CD14-positive monocyte (primary cell): ENCODE measurements at places on chromosomes 7 and 10.

DNA sequence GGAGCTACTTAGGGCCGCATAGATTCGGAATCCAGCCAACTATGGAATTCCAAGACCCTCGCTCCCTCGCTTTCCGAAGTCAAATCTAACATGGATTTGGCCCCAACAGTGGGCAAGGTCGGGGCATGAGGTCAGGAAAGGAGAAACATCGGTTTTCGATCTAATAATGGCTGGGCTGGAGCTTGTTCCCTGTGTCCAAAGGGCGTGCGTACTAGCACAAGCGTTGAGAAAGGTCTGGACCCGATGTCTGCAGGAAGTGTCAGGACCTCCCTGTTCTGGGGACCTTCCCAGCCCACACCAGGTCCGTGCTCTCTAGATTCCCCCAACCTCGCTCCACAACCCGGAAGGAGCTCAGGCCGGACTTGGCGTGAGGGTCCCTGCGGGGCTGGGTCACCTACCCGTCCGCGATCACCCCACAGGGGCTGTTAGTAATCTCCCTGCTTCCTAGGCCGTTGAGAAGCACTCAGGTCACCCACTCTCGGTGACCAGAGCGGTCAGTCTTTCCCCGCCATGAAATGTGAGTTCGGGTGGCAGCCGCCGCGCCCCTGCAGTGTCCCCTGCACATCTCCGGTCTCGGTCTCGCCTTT, 4.8 kb downstream of the FEZF1 start:
- DNase-seq, result no peak

GRCh38 chr10:83691791-83692596, 447.3 kb upstream of the GHITM start:
- no peak for DNase-seq

DNA sequence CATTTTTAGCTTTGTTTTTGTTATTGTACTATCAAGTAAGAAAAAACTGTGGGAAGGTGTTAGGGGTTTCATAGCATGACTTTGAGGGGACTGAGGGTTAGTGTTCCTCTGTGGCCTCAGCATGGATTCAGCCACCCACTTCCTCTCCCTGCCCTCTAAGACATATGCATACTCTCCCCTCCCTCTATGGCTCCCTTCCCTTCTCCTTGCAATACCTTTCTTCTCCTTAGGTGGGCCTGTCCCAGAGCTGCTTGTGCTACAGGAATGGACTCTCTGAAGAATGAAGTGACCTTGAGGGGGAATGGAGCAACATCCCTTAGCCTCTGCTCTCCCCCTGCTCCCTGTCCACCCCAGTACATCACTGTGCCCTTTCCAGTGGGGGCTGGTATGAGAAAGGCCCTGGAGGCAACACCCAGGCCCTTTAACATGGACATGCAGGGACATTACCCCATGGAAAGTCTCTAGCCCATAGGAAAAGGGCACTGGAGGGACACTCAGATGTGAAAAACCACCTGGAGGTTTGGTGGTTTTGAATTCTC, 22.4 kb downstream of the CDH23 start:
- no peak for DNase-seq

DNA sequence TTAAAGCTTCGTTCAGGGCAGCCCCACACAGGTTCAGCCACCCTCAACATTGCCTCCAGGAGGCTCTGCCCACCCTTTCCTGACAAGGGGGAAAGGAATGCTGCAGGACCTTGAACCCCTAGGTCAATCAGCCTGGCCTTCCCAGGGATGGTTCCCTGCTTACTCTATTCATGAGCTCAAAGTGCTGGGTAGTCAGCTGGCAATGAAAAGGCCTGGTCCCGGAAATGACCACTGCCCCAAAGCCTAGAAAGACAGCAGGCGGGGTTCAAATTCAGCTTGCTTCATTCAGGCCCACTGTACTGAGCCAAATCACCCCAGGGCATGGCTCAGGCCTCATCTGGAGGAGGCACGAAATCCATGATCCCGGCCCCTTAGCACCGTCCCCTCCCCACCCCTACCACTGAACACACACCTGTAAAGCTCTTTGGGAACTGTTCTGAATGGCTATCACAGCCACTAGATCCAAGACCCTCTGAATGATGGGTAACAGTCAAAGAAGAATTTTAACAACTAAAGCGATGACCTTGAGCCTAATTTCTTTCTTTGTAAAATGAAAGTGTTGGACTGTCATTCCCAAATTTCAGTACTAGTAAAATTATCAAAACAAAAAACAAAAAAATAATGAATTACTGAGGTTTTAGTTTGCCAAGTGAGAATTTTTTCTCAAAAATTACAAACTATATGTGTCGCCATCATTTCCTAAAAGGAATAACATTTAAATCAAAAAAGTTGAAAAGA, 1.0 kb downstream of the URGCP start:
- no peak for DNase-seq
